Fibroblast of skin of right quadriceps (primary cell): ENCODE measurements at places on chromosomes 7 and 10.
A peak's percentile ranks its signal among the peaks of the same experiment; 100 is the strongest.

DNA sequence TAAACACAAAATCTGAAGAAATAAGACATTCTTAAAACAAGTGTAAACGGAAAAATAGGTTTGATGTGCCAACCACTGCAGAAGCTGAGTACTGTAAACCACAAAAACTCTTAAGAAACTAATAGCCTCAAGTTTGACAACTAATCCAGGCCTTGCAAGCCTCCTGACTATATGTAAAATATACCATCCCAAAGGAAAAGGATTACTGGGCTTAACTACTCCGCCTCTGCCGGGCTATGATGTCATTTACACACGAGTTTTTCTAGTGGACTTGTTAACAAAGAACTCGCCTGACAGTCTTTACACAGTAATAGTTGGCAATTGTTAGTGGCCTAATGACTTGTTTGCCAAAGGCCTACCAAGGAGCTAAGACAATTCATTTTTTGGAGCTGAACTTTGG is 2.1 kb downstream of the KIF5B start:
- peak; percentile 54 for DNase-seq

DNA sequence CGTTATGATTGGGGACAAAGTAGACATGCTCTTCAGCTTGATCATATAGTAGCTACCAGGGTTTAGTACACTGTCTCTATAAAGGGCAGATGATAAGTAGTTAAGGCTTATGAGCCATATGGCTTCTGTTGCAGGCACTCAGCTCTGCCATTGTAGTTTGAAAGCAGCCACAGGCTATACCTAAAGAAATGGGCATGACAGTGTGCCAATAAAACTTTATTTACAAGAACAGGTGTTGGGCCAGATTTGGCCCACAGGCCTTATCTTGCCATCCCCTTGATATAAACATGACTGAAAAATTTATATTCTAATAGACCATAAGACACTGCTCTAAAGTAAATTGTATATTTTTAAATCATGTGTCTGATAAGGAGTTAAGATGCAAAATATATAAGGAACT is 36.6 kb downstream of the GRK5 start:
- no peak for DNase-seq

- peak; percentile 26 for DNase-seq
Measured at GRCh38 chr10:13845897-13846296, 259.1 kb downstream of the PRPF18 start.

- no peak for DNase-seq
Measured at GRCh38 chr10:79203833-79204232, 135.1 kb downstream of the ZMIZ1 start.

GRCh38 chr7:137755427-137755826 is 91.3 kb downstream of the DGKI start:
- no peak for DNase-seq

DNA sequence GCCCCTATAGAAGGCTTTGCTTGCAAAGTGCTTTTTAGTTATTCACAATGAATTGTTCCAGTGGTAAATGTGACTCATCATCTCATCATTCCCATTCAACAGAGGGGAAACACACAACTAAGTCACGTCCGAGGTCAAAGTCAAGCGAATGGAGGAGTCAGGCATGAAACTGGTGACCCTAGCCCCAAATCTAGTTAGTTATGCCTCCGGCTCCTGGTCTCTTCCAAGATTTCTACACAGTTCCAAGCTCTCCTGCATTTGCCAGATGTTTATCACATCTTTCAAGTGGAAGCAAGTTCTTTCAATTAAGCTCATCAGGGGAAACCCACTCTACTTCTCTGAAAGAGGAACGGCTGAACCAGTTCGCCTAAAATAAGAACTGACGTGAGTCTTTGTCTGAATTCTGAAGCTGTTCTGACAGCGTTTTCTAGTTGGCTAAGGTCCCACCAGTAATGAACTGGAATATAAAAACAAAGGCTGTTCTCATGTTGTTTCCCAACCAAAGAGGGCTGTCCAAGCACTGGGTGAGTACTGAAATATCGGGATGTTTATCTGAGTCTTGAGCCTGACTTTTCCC is 140.9 kb upstream of the NRBF2 start:
- peak; percentile 23 for DNase-seq
